ENCODE measurements at places on chromosomes 16 and 17.
A peak's percentile ranks its signal among the peaks of the same experiment; 100 is the strongest.

GRCh38 chr17:69547947-69548346, 133.4 kb downstream of the MAP2K6 start:
- no peak for DNase-seq
- H3K4me1 ChIP-seq: no peaks in the 10 kb centered on the region
- no peak overlapping the region for H3K27ac ChIP-seq
- H3K27me3 ChIP-seq: no peaks in the 10 kb centered on the region

DNA sequence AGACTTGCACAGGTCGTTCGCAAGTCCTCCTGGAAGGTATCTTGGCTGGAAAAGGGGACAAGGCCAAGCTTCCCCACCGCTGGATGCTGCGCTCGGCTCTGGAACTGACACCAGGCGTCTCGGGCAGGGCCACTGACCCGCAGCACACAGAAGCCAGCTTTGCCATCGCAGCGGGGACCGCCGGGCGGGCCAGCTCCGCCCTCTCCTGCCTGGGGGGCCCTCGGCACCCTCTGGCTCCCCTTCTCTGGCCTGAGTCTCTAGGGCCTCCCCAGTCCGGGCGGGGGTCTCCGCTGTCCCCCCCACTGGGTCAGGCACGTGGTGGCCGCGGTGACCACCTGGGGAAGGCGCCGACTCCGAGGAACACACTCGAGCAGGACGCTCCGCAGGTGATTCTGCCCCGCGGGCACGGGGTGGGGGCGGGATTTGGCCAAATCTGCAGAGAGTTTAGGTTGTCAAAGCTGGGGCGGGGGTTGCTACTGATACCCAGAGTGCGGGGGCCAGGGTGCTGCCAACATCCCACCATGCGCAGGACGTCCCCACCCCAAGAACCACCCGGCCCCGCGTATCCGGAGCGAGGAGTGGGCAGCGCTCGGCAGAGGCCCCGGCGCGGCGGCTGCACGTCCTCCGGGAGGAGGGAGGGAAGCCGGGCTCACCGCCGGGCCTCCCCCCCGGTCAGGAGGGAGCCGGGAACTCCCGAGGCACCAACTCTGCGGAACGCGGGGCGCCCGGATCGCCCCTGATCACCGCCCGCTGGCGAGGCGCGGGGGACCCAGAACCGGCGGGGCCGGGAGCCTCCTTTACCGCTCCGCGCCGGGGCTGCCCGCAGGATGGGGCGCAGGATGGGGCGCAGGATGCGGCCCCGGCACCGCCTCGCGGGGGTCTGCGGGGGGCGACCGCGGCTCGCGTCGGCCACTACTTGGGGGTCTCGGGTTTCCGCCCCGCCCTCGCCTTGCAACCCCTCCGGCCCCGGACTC, 744 bp upstream of the METRNL start:
- H3K27me3 ChIP-seq: no peaks in the 10 kb centered on the region
- H3K4me1 ChIP-seq: peaks cover 4% of the 10 kb centered on the region
- peak overlapping the region; percentile 38 for H3K4me3 ChIP-seq
- no peaks in the 10 kb centered on the region for H3K36me3 ChIP-seq
- no peak overlapping the region for H3K27ac ChIP-seq

DNA sequence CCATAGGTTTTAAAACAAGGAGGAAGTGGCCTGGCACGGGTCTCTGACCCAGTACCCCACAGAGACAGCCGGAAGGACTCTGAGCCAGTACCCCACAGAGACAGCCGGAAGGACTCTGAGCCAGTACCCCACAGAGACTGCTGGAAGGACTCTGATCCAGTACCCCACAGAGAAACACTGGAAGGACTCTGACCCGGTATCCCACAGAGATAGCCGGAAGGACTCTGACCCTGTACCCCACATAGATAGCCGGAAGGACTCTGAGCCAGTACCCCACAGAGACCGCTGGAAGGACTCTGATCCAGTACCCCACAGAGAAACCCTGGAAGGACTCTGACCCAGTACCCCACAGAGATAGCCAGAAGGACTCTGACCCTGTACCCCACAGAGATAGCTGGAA, 49.0 kb downstream of the TRARG1 start:
- no peak overlapping the region for H3K4me3 ChIP-seq
- no peak for DNase-seq
- H3K27ac ChIP-seq: no peak overlapping the region
- no peaks in the 10 kb centered on the region for H3K36me3 ChIP-seq

DNA sequence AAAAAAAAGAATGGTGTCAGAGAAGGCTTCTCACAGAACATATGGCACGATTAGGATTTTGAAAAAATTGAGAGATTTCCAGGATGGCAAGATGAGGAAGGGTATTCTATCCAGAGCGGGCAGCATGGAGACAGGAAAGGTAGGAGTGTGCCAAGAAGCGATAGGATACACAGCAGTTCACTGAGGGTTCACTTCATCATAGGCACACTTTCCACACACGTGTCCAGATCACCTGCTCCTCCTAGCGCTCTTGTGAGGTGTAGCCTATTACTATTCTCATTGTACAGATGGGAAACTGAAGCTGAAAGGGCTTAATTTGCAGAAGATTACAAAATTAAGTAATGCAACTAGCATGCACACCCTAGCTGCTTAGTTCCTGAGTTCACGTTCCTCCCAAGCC, 6.2 kb upstream of the ELAC2 start:
- H3K4me3 ChIP-seq: no peak overlapping the region
- DNase-seq: no peak
- no peak overlapping the region for H3K27ac ChIP-seq
- H3K27me3 ChIP-seq: no peaks in the 10 kb centered on the region
- no peaks in the 10 kb centered on the region for H3K4me1 ChIP-seq

DNA sequence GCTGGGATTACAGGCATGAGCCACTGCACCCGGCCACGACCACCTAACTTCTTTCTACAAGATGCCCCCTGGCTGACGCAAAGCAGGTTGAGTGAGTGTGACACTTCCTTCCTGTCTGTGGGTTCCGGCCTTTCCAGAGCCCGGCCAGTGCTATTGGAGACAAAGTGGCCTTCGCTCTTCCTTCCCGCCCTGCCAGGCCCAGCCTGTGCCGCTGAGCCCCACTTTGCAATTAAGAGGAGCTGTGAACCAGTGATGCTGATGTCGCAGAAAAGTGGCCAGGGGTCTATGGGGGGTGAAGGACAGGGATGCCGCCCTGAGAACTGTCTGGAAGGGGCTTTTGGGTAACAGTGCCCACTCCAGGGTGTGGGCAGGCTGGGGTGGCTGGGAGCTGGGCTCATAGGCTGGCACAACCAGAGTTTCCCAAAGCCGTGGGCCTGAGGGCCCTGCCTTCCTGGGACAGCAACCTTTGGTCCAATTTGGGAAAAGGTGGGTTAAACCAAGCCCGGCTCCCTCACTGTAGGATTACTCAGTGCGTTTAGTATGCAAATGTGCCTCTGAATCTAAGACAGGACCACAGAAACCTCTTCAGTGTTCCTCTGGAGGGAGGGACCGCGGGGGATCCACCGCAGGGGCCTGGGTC, 174.9 kb downstream of the SEC14L1 start:
- H3K27me3 ChIP-seq: no peaks in the 10 kb centered on the region
- no peaks in the 10 kb centered on the region for H3K36me3 ChIP-seq
- no peak overlapping the region for H3K27ac ChIP-seq
- no peak overlapping the region for H3K4me3 ChIP-seq

DNA sequence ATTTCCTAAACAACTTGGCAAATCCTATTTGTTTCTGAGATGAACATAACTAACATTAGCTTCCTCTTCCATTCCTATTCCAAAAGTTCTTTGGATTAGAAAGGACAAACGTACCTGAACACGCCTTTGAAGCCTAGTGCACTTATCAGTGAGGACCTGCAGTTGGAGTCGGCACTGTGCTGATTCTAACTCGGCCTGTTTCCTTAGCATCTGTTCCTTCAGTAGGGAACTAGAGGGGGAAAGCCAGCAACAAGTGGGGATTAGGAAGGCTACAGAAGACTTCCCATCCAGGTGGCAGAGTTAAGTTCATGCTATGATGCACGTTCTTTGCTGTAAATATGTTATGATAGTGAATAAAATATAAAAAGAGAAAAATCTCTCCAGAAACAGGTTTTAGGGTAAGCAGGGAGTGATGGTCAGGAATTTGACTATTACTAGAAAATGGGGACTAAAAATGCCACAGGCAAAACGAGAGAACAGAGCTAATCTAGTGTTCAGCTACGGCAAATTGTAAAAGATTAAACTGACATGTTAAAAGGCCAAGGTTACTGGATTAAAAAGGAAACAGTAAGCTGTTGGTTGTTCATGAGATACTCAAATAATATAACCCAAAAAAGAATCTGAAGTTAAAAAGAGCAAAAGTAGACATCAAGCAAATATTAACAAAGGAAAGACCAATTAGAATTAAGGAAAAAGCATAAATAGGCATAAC, 28.8 kb downstream of the RFWD3 start:
- H3K36me3 ChIP-seq: peaks cover 23% of the 10 kb centered on the region
- H3K27ac ChIP-seq: no peak overlapping the region
- no peak overlapping the region for H3K4me3 ChIP-seq

GRCh38 chr16:4654011-4654963, 29.7 kb downstream of the MGRN1 start:
- peak; percentile 81 for DNase-seq
- H3K4me1 ChIP-seq: peaks cover 19% of the 10 kb centered on the region
- H3K27me3 ChIP-seq: no peaks in the 10 kb centered on the region
- peaks cover 55% of the 10 kb centered on the region for H3K36me3 ChIP-seq
- H3K27ac ChIP-seq: no peak overlapping the region
- no peak overlapping the region for H3K4me3 ChIP-seq

DNA sequence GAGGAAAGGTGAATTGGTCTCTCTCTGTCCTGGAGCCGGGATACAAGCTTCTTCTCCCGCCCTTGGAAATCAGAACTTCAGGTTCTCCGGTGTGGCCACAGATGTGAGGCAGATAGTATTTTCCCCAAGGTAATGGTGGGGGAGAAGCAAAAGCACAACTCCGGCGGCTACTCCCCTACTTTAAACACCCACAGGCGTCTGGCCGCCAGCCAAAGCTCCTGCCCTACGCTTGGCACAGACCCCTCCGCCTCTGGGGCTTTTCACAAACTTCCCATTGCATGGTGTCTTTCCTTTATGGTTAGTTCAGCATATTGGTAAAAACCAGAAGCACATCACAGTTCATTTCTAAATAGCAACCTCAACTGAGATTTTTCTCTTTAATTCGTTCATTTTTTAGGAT, 39.4 kb upstream of the B4GALNT2 start:
- H3K4me1 ChIP-seq: no peaks in the 10 kb centered on the region
- H3K27ac ChIP-seq: no peak overlapping the region
- no peak for DNase-seq
- H3K27me3 ChIP-seq: no peaks in the 10 kb centered on the region

- H3K36me3 ChIP-seq: no peaks in the 10 kb centered on the region
- peaks cover 3% of the 10 kb centered on the region for H3K4me1 ChIP-seq
- peak overlapping the region; percentile 95 for H3K27ac ChIP-seq
- H3K27me3 ChIP-seq: no peaks in the 10 kb centered on the region
Measured at GRCh38 chr16:71895679-71896365, 491 bp downstream of the IST1 start.

DNA sequence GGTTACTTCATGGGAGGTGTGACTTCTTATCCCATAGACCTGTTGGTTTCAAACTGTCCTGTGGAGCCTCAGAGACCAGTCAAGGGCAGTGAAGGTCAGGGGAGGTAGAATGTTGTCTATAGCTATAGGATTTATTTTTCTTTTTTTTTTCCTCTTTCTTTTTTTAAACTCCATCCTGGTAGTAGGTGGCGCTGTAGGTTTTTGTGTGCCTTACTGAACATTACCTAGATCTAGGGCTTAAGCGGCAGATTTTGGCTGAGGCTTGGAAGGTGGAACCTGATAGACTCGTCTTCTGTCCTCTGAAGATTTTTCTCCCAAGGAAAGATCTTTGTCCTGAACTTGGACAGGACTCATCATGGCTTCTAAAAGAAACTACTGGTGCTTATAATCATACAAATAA, 8.2 kb upstream of the LASP1NB start:
- H3K27ac ChIP-seq: peak overlapping the region; percentile 32
- DNase-seq: no peak
- no peak overlapping the region for H3K4me3 ChIP-seq
- no peaks in the 10 kb centered on the region for H3K27me3 ChIP-seq
- H3K36me3 ChIP-seq: peaks cover 66% of the 10 kb centered on the region

DNA sequence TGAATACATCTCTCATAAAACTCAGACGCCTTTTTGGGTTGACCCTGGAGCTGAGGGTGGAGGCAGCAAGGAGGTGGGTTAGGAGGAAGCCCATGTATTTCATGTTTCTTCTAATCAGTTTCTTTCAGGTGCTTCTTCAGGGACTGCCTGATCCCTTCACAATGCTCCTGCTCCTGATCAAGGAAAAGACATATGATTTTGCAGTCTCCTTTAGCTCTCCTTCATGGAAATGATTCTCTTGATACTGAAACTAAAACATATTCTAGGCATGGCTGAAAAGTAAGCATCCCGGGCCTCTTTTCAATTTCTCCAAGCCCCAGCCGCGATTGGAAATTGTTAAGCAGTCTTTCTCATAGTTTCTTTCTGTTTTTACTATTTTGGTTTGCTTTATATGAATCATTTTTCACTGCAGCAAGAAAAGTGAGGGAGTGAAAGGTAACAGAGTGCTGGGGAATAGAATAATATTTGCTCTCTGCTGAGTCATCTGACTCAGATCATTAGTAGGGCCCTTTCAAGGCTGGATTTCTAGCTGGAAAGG, 730.7 kb downstream of the CDH11 start:
- DNase-seq: no peak
- H3K4me1 ChIP-seq: peaks cover 3% of the 10 kb centered on the region
- no peak overlapping the region for H3K4me3 ChIP-seq
- no peaks in the 10 kb centered on the region for H3K27me3 ChIP-seq
- H3K36me3 ChIP-seq: no peaks in the 10 kb centered on the region

DNA sequence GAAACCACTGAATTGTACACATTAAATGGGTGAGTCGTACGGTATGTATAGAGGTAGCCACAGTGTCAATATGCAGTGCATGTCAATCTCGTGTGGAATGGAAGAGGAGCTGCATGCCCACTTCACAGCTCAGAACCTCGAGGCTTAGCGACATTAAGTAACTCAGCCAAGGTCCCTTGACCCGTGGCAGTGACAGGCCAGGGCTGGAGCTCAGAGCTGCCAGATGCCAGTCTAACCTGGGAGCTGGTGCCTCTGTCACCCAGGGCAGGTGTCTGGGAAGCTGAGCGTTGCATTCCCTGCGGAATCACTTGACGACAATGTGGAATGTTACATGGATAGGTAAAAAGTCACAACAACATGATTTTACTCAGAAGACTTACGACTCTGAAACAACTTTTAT, 298.1 kb downstream of the FOXL1 start:
- no peak for DNase-seq
- peaks cover 2% of the 10 kb centered on the region for H3K4me1 ChIP-seq
- H3K27ac ChIP-seq: no peak overlapping the region
- no peaks in the 10 kb centered on the region for H3K36me3 ChIP-seq
- H3K27me3 ChIP-seq: peaks cover 7% of the 10 kb centered on the region
- H3K4me3 ChIP-seq: no peak overlapping the region

GRCh38 chr16:70758786-70759185, 42.2 kb downstream of the VAC14 start:
- peaks cover 3% of the 10 kb centered on the region for H3K36me3 ChIP-seq
- peaks cover 4% of the 10 kb centered on the region for H3K4me1 ChIP-seq
- no peak for DNase-seq
- no peaks in the 10 kb centered on the region for H3K27me3 ChIP-seq
- H3K27ac ChIP-seq: no peak overlapping the region

DNA sequence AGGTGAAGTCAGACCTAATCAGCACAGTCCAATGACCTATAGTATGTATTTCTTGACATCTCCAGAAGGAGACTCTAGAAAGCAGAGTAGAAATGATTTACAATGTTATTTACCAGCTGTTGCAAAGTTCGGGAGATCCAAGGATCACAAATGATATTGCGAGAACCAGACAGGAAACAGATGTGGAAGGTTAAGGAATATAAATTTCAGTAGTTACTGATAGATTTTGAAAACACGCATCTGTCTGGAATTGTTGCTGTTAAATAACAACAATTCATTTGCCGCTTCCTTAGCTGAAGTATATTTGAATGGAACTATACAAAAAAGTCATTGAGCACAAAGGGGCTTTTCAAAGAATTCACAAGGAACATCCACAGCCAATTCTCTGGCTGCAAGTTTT, 72.0 kb downstream of the STXBP4 start:
- no peak overlapping the region for H3K27ac ChIP-seq
- H3K4me3 ChIP-seq: no peak overlapping the region
- no peak for DNase-seq
- no peaks in the 10 kb centered on the region for H3K4me1 ChIP-seq
- no peaks in the 10 kb centered on the region for H3K36me3 ChIP-seq

Data from lung (tissue), 17 donors.